ENCODE measurements at places on chromosomes 1 and 21.
A peak's percentile ranks its signal among the peaks of the same experiment; 100 is the strongest.

GRCh38 chr1:206453111-206453510 is 17.2 kb upstream of the IKBKE start:
- no peak for DNase-seq

DNA sequence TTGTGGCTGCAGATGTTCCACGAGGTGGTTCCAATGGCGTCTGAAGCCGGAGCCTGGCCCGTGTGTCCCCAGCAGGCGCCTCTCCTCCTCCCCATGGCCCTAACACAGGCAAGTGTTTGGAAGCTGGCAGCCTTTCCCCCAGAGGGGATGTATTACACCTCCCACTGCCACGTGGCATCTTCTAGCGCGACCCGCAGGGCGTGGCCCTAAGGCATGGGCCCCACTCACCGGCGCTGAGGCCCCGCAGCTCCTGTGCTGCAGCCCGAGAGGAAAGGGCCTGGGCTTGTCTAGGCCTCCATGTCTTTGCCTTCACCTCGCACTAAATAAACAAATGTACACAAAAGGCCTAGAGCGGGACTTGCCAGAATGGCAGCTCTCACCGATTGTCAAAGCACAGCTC is 37.9 kb downstream of the SLC66A1 start:
- DNase-seq, result no peak

DNA sequence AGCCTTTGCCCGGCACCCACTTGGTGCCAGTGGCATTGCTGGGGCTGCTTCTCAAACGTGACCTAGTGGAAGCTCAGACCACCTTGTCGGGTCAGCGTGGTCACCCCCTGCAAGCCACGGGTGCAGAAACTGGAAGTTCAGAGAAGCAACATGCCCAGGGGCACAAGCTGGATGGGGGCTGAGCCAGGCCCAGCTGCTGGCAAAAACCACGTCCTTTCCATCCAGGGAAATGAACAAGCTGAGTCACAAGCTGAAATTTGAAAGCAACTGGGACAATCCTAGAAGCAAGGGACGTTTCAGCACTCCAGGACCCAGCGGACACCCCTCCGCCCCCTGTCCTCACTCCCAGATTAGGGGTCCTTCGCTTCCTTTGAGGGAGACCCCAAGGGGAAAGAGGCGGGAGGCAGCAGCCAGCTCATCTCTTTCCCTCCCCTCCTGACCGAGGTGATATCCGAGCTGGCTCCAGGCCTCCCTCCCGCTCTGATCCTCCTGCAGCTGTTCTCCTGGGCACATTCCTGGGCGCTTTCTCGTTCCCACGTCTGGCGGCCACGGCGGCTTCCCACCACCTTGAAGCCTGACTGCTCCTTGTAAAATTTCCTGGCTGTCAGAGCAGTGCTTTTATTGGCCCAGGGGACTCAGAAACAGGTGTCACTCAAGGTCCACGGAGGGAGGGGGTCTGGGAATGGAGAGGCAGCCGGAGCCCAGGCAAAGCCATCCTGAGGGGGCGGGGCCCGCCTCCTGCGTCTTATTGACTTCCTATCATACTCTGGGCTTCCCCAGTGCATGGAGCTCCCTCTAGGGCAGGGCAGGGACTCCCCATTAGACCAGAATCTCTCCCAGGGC is 62.8 kb downstream of the PAX7 start:
- no peak for DNase-seq

- DNase-seq, result no peak
These were observed 558 bp upstream of the KIF21B start for GRCh38 chr1:201023920-201024624.

- no peak for DNase-seq
These were observed 2.8 kb downstream of the FCRL6 start for GRCh38 chr1:159804924-159805323.

- no peak for DNase-seq
These were observed 184.5 kb downstream of the DHRS3 start for GRCh38 chr1:12433323-12434053.

DNA sequence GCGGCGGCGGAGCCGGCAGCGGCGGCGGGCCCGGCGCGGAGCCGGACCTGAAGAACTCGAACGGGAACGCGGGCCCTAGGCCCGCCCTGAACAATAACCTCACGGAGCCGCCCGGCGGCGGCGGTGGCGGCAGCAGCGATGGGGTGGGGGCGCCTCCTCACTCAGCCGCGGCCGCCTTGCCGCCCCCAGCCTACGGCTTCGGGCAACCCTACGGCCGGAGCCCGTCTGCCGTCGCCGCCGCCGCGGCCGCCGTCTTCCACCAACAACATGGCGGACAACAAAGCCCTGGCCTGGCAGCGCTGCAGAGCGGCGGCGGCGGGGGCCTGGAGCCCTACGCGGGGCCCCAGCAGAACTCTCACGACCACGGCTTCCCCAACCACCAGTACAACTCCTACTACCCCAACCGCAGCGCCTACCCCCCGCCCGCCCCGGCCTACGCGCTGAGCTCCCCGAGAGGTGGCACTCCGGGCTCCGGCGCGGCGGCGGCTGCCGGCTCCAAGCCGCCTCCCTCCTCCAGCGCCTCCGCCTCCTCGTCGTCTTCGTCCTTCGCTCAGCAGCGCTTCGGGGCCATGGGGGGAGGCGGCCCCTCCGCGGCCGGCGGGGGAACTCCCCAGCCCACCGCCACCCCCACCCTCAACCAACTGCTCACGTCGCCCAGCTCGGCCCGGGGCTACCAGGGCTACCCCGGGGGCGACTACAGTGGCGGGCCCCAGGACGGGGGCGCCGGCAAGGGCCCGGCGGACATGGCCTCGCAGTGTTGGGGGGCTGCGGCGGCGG is 1.0 kb downstream of the ARID1A start:
- DNase-seq, result no peak

DNA sequence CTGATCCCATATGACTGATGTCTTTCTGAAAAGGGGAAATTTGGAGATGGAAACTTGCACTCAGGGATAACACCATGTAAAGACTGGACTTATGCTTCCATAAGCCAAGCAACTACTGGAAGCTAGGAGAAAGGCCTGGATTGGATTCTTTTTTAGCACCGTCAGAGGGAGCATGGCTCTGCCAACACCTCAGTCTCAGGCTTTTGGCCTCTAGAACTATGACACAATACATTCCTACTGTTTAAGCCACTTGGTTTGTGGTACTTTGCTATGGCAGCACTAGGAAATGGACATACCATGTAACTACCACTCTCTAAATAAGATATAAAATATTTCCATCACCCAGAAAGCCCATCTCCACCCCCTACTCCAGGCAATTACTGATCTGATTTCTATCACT is 139.7 kb downstream of the CYYR1 start:
- no peak for DNase-seq

GRCh38 chr1:200528858-200529606 is 91.5 kb downstream of the KIF14 start:
- DNase-seq, result no peak

GRCh38 chr1:53367503-53368313 is 39.8 kb upstream of the LRP8 start:
- DNase-seq, result no peak

GRCh38 chr1:22772014-22772413 is 61.4 kb downstream of the EPHB2 start:
- DNase-seq, result no peak

DNA sequence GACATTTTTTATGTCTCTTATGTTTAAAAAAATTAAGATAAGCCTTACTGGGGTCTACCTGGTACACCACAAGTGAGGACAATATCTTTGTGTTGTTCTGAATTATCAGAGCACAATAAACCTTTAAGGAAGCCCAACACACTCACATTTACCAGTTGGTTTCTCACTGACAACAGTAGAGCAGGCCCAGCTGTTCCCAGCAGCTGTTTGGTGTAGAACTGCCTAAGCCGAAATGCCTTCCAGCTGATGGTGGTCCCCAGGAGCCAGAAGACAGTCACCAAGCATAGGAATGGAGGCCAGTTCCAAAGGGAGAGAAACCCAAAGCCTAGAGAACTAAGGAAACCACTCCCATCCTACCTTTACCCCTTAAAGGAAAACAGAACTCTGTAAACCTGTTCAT is 428.6 kb upstream of the CAMK1G start:
- no peak for DNase-seq

- no peak for DNase-seq
These were observed 30.2 kb downstream of the RUNX3 start for GRCh38 chr1:24899581-24900485.

DNA sequence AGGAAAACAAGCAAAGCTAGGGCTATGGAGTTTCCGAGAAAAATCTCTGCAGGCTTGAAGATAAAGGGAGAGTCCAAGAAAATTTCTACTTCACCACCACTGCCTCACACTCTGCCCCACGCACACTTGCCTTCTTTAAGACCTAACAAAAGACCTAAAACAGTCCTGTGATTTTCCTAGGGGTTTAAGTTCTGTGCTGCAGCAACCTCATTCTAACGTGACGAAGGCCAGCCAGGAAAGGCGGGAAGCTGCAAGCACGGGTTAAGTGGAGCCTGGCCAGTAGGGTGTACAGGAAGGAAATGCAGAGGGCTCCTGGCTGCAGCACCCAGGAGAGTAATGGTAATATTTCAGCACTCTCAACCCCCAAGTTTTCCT is 1.5 kb downstream of the SPATA6 start:
- peak; percentile 50 for DNase-seq

DNA sequence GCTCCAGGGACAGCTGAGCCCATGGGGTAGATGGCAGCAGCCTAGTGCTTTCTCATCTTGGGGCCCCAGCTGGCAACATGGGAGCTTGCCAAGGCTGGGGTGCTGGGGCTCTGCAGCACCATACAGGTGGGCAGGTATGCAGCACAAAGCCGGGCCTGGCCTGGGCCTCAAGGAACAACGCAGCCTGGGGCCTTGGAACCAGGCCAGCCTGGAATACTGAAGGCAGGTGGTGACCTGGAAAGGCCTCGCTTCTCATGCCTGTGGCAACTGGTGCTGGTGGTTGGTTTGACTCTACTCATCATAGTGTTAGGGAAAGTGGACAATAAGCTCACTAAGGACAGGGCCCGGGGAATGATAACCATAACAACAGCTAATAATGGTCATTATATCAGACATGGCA is 27.0 kb upstream of the SDHB start:
- no peak for DNase-seq

Measured in Panc1 (cell line).